ENCODE measurements at places on chromosomes 4 and X. TPM values are rescaled to one million over a fixed set of nuclear protein-coding genes. Genes with fewer than 3 reads are reported as not detected.

PPP2R3B gene
- polyA plus RNA-seq: 3.1 TPM

NDNF gene
- polyA plus RNA-seq: not detected

PPP1R2C gene
- polyA plus RNA-seq: not detected

NUDT10 gene
- 2.1 TPM for polyA plus RNA-seq

GRCh38 chr4:85514783-85515182, 39.8 kb downstream of the ARHGAP24 start:
- H3K27me3 ChIP-seq: no peaks in the 10 kb centered on the region
- no peak overlapping the region for H3K4me3 ChIP-seq

GRCh38 chr4:24598025-24598424, 13.7 kb upstream of the DHX15 start:
- no peaks in the 10 kb centered on the region for H3K27me3 ChIP-seq
- DNase-seq: no peak
- no peak overlapping the region for H3K4me3 ChIP-seq
- H3K4me1 ChIP-seq: no peaks in the 10 kb centered on the region
- no peak overlapping the region for H3K27ac ChIP-seq

DNA sequence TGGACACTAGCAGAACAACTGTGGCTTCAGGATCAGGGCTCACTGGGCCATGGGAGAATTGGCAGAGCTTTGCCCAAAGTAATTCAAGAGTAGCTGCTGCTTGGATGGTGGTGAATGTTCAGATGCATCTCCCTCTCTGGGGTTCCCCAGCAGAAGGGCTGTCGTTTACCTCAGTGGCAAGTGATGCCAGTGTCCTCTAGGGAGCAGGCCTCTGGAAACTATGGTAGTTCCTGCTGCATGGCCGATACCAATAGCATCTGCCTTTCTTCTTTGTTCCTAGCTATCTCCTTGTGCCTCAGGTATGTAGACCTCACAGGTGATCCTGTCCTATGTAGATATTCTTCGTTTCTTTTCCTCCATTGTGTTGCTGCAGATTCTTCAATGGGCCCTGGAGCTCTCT, 26.4 kb downstream of the HMGB2 start:
- DNase-seq: no peak
- H3K4me1 ChIP-seq: no peaks in the 10 kb centered on the region
- no peaks in the 10 kb centered on the region for H3K27me3 ChIP-seq
- H3K36me3 ChIP-seq: no peaks in the 10 kb centered on the region
- H3K4me3 ChIP-seq: no peak overlapping the region

- H3K4me1 ChIP-seq: peaks cover 2% of the 10 kb centered on the region
- no peaks in the 10 kb centered on the region for H3K36me3 ChIP-seq
- no peak overlapping the region for H3K27ac ChIP-seq
- no peak overlapping the region for H3K4me3 ChIP-seq
- no peaks in the 10 kb centered on the region for H3K27me3 ChIP-seq
Observed at GRCh38 chr4:53307210-53307609, 58.7 kb downstream of the SCFD2 start.

- no peak overlapping the region for H3K27ac ChIP-seq
- no peak overlapping the region for H3K4me3 ChIP-seq
- H3K4me1 ChIP-seq: no peaks in the 10 kb centered on the region
- no peak for DNase-seq
Observed at GRCh38 chr4:80136270-80136669, 61.0 kb upstream of the PRDM8 start.

GRCh38 chr4:38873290-38873944, 5.8 kb downstream of the FAM114A1 start:
- no peak overlapping the region for H3K4me3 ChIP-seq
- H3K27me3 ChIP-seq: no peaks in the 10 kb centered on the region
- no peak overlapping the region for H3K27ac ChIP-seq
- no peak for DNase-seq

- H3K27ac ChIP-seq: no peak overlapping the region
- DNase-seq: no peak
- H3K4me3 ChIP-seq: no peak overlapping the region
- H3K36me3 ChIP-seq: no peaks in the 10 kb centered on the region
- H3K27me3 ChIP-seq: no peaks in the 10 kb centered on the region
- H3K4me1 ChIP-seq: no peaks in the 10 kb centered on the region
Observed at GRCh38 chrX:33385546-33385945, 174.2 kb upstream of the DMD start.

DNA sequence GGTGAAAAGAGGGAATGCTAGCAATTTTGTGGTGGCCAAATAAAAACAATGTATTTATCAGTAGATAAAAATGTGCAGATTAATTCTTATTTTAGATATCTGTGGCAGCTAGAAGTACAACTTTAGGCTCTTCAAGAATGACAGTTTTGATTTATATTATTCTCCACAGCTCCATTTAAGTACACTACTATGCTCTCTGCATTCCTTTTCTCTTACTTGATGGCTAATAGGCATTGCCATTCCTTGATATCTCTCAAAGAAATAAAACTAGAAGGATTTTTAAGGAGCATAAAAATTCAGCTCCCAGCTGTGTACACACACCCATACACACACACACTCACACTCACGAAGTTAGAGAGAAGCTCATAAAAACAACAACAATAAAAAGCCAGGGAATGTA, 59.4 kb upstream of the H2AZ1 start:
- H3K27me3 ChIP-seq: no peaks in the 10 kb centered on the region
- no peak for DNase-seq
- H3K36me3 ChIP-seq: no peaks in the 10 kb centered on the region
- no peak overlapping the region for H3K4me3 ChIP-seq
- H3K4me1 ChIP-seq: no peaks in the 10 kb centered on the region
